ENCODE measurements at places on chromosomes 5 and 9. TPM values are rescaled to one million over a fixed set of nuclear protein-coding genes. Genes with fewer than 3 reads are reported as not detected.

The ANKRD20A1 gene
- 0.77 TPM for total RNA-seq

The TDRD7 gene
- 10.2 TPM for total RNA-seq

The PHF19 gene
- 167 TPM for total RNA-seq

The PPIC gene
- not detected for total RNA-seq

The TRPM6 gene
- not detected for total RNA-seq

The OTP gene
- total RNA-seq = not detected

The CCL27 gene
- total RNA-seq = not detected

The EGFL7 gene
- total RNA-seq = 0.43 TPM

The DIPK1B gene
- total RNA-seq = 0.88 TPM

The SLC4A9 gene
- not detected for total RNA-seq

The COL5A1 gene
- 2.0 TPM for total RNA-seq
